ENCODE measurements at places on chromosomes 11 and 22.
A peak's percentile ranks its signal among the peaks of the same experiment; 100 is the strongest.

DNA sequence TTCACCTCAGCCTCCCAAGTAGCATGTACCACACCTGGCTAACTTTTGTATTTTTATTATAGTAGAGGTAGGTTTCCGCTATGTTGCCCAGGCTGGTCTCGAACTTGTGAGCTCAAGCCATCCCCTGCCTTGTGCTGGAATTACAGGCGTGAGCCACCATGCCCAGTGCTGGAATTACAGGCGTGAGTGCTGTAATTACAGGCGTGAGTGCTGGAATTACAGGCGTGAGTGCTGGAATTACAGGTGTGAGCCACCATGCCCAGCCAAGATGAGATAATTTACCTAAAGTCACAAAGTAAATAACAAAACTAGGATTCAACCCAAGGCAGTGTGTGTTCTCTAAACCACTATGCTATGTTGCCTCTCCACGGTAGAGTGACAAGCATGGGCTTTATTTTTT lies 3.6 kb upstream of the UBXN1 start:
- no peak for DNase-seq

- DNase-seq, result peak; percentile 53
Measured at GRCh38 chr11:93736129-93736528, 5.2 kb downstream of the TAF1D start.

DNA sequence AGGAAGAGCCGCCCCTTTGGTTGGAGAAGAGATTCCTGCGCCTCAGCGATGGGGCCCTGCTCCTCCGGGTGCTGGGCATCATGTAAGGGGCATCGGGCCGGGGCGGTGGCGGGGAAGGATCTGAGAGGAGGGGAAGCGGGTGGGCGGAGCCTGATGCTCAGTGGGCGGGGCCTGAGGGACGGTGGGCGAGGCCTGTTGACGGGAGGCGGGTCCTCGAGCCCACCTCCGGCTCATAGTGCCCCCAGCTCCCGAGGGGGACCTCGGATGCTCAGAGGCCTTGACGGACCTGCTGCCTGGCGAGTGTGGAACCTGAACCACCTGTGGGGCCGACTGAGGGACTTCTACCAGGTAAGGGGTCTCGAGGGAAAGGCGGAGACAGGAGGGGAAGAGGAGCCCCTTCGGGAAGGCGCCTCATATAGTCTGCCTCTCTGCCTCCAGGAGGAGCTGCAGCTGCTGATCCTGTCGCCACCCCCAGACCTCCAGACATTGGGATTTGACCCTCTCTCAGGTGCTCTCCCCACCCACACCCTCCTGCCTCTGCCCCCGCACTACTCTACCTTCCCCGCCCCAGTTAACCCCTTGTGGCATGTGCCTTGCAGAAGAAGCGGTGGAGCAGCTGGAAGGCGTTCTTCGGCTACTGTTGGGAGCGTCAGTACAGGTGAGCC lies 799 bp downstream of the CCDC88B start:
- no peak for DNase-seq

DNA sequence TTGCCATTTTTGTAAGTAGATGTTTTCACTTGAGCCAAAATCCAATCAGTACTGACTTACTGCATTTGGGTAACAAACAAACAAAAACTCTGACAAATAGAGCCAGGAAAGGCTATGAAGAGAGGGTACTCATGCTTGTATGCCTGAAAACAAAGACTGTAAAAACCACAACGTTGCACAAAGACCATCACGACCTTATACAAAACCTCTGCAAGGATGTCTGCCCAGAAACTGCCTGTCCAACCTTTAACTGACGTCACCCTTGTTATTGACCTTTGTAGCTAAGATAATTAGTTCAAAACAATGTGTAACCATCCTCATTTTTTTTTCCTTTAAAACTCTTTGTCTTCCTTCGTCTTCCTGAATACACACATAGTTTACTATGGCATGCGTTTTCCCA lies 804 bp upstream of the CREBZF start:
- DNase-seq, result no peak

- no peak for DNase-seq
Measured at GRCh38 chr11:12853325-12853651, 155.8 kb upstream of the RASSF10 start.

Measured in iris pigment epithelial cell (primary cell).